ENCODE measurements at places on chromosomes 16 and 17.

- DNase-seq, result no peak
Observed at GRCh38 chr16:63714876-63715275, 1407.0 kb downstream of the CDH11 start.

DNA sequence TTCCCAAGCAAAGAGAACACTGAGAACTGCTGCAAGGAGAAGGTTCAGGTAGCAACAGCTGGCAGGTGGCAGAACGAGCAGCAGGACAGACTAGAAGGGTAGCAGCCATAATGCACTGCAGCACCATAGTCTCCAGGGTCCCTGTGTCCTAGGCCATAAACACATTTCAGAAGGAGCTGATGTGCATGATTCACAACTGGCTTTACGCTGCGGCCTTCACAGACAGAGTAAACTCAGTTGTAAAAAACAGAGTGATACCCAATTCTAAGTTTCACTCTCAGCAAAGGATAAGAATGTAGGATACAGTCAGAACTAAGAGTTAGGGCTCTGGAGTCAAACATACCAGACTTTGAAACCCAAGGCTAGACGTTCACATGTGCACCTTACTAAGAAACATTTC lies 24.4 kb downstream of the ARHGAP17 start:
- DNase-seq, result no peak

DNA sequence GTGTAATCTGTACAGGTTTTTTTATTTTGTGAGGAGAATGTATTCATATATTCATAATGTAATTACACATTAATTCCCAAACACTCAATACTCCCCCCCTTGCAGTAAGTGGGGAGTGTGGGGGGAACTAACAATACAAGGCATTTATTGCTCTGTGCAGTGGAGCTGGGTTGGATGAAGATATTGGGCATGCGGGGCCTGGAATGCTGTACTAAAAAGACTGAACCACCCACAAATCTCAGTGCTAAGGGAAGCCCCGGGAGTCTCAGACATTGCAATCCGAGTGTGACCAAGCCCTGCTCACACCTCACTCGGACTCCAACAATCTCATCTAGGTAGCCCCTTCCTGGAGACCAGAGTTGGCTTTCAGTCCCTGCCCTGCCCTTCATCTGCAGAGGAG lies 6.0 kb downstream of the PLLP start:
- no peak for DNase-seq

DNA sequence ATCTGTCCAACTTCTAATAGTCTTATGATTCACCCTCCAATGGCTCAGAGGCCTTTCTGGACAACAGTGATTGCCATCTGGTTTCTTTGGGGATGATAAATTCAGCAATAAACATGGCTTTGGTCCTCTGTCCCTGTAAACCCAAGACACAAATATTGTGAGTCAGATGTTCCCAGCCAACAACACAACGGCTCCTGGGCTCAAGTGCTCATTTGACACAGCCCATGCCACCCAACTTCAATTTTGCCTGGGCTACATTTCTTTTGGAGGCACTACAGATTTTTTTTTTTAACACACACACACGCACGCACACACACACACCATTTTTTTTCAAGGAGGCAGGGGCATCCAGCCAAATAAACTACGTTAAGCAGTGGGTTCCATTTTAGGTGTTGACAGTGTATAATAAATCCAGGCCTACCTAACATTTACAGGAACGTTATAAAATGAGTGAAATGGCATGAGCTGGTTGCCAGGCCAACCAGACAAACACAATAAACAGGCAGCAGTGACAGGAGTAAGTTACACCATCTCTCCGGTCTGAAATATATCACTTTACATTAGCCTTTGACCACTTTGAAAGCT lies 939.9 kb upstream of the SOX9 start:
- DNase-seq, result no peak

- no peak for DNase-seq
Observed at GRCh38 chr17:74968361-74968780, 4.2 kb downstream of the HID1 start.

DNA sequence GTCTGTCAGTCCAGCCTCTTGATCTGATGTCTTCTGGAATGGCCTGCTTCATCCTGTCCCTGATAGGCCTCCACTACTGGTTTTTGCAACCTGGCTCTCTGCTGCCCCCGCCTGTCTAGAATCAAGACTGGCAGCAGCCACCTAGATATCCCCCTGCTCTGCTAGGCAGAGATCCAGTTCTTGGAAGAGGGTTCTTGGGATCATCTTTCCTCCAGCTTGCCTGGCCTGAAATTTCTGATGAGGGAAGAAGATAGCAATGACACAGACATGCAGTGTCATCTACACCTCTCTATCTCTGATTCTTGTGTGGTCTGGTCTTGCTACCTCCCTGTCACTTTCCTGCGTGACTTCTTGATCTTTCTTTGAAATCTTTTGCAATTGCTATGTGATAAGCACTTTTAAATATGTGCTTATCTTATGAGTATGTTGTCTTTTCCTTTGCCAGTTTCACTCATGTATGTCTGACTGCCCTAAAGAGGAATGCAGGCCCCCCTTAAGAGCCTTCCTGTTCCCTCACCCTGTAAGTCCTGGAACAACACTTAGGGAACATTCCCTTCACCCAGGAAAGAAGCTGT lies 20.3 kb upstream of the NFATC3 start:
- DNase-seq, result peak; percentile 67

GRCh38 chr17:69763503-69763902 lies 311.5 kb upstream of the KCNJ16 start:
- no peak for DNase-seq

GRCh38 chr17:74116087-74116717 lies 87.3 kb upstream of the RPL38 start:
- DNase-seq, result no peak

DNA sequence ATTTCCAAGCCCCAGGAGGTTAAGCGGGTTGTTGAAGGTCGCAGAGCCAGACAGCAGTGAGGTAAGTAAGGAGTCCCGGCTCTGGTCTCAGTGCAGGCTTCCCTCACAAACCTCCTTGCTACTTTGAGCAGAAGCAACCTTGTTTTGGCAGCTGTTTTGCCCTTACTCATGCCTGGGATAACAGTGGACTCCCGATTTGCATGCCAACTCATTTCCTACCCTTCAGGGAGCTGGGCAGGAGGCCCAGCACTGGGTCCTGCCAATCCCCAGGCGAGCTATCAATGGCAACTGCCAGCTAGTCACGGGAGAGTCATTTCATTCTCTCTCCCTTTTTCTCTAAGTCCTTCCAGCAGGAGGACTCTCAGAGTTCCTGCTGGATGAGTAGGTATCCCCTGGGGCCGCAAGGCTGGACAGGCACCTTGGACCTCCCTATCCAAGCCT lies 72.0 kb upstream of the KSR1 start:
- no peak for DNase-seq

DNA sequence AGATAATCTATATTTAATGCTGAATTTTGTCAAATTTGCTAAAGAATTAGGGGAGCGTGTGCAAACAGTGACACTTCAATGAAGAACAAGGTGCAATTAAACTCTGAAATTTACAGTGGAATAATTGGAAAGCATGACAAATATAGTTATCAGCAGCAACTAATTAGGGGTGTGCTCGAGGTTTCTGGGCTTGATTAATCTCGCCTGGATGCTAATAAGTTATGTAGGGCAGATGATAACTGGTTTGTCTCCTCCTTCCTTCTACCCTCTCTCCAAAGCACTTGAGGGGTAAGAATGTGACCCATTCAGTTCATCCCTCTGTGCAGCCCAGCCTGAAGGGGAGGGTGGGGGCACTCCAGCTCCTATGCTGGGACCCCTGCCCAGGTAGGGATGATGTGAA lies 21.9 kb downstream of the MRM1 start:
- no peak for DNase-seq

- no peak for DNase-seq
Observed at GRCh38 chr17:75731086-75731715, 9.9 kb downstream of the ITGB4 start.

DNA sequence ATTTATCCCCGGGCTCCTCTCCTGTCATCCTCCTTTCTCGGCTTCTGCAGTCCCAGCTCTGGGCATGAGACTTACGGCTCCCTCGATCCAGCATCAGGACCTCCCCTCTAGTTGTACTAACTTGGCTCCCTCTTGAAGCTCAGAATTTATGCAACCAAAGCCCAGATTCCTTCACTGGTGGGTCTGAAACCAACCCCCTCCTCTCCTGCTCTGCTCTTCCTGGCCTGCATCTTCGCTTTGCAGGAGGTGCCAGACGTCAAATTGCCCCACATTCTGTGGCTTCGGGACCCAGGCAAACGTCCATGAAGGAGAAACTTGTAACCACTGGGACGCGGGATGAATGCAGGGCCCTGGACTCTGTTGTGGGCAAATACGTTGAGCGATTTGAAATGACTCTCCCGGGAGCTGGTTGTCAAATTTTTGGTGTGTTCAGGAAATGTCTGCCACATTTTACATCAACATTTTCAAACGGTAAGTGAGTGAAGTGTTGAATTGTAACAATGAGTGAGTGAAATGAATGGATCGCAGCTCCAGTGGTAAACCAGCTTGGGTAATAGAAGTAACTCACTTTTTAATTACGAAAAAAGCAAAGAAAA lies 29.3 kb upstream of the ELAC2 start:
- DNase-seq, result no peak

All from GM10248 (cell line).